MM.1S (cell line): ENCODE measurements at places on chromosomes 11 and 22.

GRCh38 chr11:31340903-31341572 is 28.5 kb downstream of the DCDC1 start:
- no peak for DNase-seq

GRCh38 chr22:30314915-30315314 is 11.8 kb downstream of the TBC1D10A start:
- DNase-seq, result no peak

DNA sequence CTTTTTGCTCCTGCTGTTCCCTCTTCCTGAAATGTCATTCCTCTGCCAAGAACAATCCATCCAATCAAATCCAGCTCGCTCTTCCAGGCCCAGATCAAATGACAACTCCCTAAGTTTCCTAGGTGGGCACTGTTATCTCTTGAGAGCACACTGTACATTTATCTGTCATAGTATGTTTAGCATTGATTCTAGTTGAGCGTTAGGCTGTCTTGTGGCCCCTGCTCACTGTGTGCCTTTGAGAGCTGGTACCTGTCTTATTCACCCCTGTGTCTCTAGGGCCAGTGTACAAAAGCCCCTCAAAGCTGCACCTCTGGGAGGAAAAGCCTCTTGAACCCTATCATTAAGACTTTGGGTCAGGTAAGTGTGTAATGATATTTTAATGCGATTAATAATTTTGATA is 7.1 kb upstream of the LMO2 start:
- no peak for DNase-seq

DNA sequence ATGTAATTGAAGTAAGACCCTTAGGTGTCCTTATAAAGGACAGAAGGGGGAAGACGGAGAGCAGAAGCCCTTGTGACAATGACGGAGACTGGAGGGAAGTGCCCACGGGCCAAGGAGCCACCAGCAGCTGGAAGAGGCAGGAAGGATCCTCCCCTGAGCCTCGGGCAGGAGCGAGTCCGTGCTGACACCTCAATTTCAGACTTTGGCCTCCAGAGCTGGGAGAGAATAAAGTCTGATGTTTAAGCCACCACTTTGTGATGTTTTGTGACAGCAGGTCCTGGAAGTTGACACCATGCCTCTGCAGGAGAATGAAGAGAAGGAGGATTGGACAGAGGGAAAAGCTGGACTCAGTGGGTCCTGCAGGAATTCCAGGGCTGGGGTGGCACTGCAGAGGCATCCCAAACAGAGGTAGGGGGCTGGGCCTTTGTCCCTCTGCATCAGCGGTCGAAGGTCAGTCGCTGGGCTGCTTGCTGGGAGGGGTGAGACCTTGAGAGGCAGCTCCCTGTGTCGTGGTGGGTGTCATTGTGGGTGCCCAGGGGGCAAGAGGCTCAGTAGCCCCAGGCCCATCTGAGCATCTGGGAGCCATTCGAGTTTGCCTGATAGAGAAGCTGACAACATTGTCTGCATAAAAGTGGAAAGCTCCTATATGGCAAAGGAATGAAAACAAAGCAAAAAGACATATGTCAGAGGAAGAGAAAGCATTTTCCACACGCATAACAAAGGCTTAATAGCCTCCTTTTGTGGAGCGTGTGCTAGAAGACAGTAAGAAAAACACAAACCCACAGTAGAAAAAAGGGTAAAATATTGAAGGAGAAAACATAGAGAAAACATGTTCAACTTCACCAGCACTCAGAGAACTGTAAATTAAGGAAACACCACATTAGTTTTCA is 68.8 kb downstream of the RTL6 start:
- no peak for DNase-seq

- no peak for DNase-seq
These were observed 50.4 kb upstream of the A4GALT start for GRCh38 chr22:42770941-42771647.

DNA sequence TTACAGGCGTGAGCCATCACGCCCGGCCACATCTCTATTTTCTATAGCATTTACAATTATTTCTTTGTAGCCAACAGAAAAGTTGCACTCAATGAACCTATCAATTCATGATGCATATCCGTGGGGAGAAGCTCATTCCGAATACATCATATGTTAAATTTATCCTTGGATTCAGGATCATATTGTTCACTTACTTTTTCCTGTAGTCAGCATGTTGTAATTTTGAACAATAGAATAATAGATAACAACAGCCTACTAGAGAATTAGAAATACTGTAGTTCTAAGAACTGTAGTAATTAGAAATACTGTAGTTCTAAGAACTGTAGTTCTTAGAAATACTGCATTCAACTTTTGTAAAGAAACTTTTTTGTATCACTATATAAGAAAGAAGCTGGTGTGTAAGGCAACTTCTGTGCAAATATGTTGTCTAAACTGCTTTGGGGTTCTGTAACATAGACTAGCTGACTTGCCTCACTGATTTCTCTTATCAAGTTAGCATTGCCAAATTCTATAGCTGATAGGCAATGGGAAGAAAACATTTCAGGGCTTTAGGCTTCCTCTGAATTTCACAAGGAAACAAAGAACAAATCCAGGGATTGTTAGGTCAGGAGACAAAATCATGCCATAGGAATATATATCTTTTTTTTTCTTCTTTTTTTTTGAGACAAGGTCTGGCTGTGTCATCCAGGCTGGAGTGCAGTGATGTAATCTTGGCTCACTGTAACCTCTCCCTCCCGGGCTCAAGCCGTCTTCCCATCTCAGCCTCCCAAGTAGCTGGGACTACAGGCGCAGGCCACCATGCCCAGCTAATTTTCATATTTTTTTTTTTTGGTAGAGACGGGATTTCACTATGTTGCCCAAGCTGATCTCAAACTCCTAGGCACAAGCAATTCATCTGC is 91.9 kb downstream of the CSTPP1 start:
- DNase-seq, result no peak
